ENCODE measurements at places on chromosomes 13 and 19.

GRCh38 chr13:106038752-106039151, 496.7 kb downstream of the EFNB2 start:
- DNase-seq: peak; percentile 88

- no peak for DNase-seq
Observed at GRCh38 chr13:23995283-23996073, 98.2 kb upstream of the C1QTNF9B start.

DNA sequence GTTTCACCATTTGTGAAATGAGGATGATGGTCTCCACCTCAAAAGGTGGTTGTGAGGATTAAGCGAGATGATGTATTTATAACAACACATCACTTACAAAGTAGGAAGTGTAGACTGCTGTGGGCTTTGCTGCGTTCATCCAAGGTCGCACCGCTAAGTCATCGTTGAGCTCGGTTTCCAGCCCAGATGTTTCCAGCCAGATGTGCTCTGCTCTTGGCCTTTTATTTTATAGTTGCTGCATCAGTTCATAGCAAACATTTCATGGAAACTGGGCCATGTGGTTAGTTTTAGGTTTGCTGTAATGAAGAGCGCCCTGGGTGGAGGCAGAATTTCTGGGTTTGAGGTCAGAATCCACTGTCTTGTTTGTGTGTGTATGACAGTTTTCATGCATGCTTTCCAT, 76.5 kb upstream of the RNF113B start:
- no peak for DNase-seq

DNA sequence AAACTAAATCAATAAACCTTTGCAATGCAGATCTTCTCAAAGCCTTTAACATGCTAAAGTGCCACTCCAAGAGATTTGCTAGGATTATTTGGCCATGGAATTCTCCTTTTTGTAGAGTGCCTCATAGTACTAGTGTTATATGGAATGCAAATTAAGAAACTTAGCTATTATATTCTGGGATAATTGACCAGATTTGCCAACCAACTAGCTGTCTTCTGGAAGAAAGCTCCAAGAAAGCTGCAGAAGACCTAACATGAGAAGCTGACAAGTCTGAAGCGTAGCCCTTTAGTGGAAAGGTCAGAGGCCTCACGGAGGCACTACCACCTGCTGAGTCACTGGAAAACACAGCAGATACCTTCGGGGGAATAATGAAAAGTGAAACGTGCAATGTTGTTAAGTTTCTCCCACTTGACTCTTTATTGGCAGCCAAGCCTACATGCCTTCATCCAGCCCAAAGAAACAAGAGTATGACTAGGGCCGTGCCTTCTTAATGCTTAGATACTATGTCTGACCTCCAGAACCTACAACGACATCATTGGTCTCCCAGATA, 29.8 kb upstream of the KATNAL1 start:
- DNase-seq: no peak

- DNase-seq: no peak
Observed at GRCh38 chr13:41200126-41200525, 5.8 kb upstream of the KBTBD7 start.

DNA sequence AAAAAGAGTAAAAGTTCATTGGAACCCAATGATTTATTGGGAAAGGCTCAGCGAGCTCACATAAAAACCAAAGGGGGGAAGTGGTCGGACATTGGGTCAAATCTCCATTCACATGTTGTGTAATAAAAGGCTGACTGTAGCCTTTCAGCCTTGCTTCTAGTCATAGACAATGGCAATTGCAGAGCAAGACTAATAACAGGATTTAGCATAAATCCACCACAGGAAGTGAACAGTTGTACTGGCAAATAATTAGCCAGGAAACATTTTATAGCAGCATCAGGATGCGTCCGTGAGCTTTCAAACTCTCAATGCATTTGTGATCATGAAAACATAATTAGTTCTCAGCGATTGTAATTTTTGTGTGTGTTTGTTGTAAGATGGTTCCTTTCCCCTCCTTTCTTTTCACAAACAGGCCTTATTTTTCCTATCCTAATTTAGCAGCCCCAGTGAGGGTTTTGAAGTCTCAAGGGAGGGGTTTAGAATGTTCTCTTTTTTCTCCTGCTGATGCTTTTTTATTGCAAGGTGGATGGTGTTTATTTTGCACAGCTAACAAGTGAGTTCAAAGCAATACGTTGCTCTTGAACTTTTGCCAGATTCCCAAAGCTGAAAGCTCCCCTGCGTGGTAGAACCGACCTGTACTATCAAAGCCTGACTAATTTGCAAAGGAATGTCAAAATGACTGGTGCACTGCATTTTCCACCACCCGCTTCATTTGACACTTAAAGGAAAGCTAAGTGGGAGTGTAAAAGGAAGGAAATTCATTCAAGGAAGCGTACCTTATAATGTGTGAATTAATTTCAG, 105.6 kb downstream of the SPRY2 start:
- no peak for DNase-seq

GRCh38 chr13:61045251-61045650, 370.4 kb downstream of the PCDH20 start:
- no peak for DNase-seq

- no peak for DNase-seq
Observed at GRCh38 chr19:14158276-14159023, 22.1 kb upstream of the ASF1B start.

DNA sequence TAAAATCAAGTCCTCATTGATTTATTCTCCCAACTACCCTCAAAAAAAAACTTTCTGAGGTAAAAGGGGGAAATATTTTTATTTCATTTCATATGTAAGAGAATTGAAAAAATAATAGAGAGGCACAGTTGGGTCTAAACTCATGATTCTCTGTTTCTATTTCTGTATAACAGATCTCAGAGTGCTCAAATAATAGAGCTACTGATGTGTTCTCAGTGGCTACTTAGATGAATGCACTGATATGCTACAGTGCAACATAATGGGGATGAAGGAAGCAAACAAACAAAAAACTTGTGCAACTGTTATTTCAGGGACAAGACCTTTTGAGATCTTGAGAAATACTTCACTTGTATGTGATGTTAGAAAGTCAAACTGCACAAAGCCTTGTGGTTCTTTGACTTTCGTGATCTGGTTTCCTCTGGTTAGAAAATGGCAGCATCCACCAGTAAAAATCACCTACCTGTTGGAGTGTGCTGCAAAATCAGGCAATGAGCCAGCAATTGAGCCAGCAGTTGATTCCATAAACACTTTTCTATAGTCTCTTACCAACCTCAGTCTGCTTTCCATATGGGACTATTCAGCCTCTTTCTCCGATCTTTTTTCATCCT, 9.7 kb upstream of the DACH1 start:
- no peak for DNase-seq

- no peak for DNase-seq
Observed at GRCh38 chr13:106568299-106569003, 514 bp upstream of the ARGLU1 start.

DNA sequence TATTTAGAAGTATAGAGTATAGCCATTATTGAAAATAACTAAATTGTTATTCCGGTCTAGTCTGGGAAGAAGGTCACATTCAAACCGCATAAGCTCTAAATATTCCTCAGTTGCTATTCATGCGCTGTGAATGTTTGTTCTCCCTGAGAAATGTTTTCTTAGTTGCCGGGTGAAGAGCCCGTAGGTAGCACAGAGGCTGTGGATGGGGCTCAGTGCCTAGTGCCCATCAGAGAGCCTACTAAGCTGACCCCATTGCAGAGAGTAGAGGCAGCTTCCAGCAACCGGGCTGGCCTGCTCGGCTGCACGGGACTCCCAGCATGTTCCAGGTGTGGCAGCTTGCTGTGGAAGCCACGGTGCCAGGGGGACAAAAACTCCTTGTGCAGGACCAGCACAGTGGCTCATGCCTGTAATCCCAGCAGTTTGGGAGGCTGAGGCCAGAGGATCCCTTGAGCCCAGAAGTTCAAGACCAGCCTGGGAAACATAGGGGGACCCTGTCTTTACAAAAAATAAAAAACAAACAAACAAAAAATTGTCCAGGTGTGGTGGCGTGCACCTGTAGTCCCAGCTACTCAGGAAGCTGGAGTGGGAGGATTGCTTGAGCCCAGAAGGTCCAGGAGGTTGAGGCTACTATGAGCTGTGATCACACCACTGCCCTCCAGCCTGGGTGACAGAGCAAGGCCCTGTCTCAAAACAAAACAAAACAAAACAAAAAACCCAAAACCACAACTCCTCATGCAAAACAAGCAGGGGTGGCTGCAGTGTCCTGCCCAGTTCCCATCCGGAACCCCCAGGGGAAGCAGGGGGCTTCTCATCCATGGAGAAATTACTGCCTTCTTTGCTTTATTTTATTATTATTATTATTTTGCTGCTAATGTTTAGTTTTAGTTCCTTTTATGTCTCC, 82.5 kb downstream of the KCTD15 start:
- DNase-seq: no peak

GRCh38 chr13:93687261-93687660, 460.7 kb downstream of the GPC6 start:
- peak; percentile 12 for DNase-seq

GRCh38 chr19:9130965-9131364, 4.2 kb upstream of the OR7G3 start:
- no peak for DNase-seq

DNA sequence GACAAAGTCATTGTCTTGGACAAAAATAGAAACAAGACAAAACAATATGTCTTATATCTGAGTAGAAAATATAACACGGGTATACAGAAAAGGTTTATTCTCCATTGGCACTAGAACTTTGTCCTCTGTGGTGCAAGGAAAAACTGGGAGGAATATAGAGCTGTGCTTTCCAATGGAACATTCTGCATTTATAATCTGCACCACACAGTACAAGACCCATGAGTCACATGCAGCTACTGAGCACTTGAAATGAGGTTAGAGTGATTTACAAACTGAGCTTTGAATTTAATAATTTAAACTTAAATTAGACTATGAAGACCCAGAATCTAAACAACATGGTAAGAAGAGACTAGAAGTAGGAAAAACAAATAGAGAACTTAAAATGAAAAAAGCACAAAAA, 86.1 kb downstream of the RAP2A start:
- no peak for DNase-seq

DNA sequence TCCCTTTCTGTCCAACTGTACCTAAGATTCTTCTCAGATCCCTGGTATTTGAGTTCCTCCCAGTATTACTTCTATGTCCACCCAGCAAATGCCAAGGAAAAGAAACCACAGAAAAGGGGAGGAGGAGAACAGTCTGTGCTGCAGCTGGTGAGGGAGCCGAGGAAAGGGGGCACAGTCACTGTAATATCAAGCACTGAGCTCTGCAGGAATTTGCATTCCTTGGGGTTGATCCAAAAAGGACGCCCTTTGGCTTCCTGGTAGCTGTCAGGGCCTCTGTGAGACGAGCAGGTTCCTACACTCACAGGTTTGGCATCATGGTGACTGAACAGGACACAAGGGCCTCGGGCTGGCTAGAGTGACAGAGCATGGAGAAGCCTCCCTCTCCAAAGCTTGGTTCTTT, 273.4 kb downstream of the NHLRC3 start:
- DNase-seq: no peak

- DNase-seq: no peak
Observed at GRCh38 chr13:35720690-35721554, 244.4 kb upstream of the MAB21L1 start.

DNA sequence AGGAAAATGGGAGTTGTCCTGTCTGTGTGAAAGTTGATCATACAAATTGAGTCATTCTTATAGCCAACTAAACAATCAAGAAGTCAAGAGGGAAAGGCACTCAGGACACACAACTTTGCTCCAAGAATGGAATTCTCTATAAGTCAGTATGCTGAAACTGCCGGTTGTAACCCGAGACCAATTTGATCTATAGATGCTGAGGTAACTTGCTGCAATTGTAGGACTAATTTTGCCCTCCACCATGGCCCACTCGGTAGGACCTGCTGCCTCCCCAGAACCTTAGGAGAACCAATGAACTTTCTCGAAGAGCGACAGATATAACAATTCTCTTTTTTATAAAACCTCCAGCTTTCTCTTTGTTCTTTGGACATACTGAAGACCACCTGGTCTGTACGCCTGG, 157.0 kb downstream of the RNF17 start:
- DNase-seq: no peak

- no peak for DNase-seq
Observed at GRCh38 chr19:46622118-46622446, 2.8 kb downstream of the PTGIR start.

DNA sequence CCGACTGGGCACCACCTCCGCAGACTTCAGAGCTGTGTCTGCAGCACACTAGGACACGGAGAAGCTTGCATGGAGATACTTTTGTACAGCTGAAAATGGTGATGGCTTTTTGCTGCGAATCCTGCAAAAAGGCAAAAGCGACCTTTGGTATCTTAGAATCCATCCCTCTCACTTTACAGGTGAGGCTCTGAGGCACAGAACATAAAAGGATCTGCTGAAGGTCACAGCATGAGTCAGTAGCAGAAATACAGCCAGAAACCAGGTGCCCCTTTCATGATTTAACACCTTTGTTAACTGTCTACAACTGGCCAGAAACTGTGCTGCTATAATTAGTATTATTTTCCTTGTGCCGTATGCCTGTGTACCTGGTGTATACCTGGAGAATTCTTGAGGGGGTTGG, 48.3 kb downstream of the EFNB2 start:
- DNase-seq: no peak

DNA sequence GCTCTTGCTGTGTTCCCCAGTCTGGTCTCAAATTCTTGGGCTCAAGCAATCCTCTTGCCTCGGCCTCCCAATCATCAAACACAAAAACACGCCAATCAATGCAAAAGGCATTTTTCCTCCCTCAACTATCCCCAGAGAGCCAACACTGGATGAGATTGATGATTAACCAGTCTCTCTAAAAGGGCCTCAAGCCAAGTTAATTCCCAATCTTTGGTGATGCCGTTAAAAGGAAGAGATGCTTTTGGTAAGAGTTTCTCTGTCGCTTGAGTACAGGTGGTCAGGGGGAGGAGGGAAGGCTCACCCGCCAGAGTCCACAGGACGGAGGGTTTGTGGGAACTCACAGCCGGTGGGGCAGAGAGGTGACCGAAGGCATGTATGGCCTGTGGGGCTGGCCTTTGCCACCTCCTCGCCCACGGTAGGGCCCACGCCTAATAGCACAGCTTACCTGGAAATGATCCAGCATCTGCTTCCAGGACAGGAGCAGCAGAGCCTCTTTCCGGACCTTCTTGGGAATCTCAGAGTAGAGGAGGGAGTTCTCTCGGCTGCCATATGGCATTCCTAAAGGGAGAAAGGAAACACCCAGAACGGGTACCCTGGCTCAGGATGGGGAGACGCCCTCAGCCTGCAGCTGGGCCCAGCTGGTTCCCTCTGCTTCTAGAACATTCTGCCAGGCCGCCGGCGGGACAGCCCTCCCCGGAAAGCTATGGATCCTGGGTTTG, 18.1 kb downstream of the DPP9 start:
- no peak for DNase-seq

GRCh38 chr19:33432015-33432414, 58.5 kb downstream of the CEBPG start:
- DNase-seq: no peak

All from stromal cell of bone marrow (primary cell).